ENCODE measurements at places on chromosomes 4 and X.

GRCh38 chr4:147731580-147732517 is at the start of gene ARHGAP10:
Gene ARHGAP10, plus strand, starts transcription at chr4:147732088. Its CDS starts 214 bp downstream, at chr4:147732302.
- DNase-seq, result peak; percentile 86

- peak; percentile 44 for DNase-seq
Observed at GRCh38 chrX:73448379-73448778, 1.5 kb downstream of the CDX4 start.

DNA sequence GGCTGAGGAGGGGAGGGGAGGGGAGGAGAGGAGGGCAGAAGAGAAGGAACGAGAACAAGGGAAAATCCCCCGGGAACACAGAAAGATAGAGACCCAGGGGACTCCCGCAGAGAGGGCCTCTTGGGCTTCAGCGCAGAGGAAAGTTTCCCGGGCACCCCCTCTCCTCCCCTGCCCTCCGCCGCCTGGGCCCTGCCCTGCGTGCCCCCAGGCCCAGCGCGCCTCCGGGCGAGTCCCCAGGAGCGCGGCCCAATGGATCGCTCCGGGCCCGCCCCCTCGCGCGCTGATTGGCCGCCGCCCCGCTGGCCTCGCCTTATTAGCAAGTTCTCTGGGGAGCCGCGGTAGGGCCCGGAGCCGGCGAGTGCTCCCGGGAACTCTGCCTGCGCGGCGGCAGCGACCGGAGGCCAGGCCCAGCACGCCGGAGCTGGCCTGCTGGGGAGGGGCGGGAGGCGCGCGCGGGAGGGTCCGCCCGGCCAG is at the start of gene MSX1:
Gene MSX1 (plus strand): TSS at position 341 of the 474 bp plus-strand sequence. CDS start 235 bp downstream, outside the sequence.
- peak; percentile 87 for DNase-seq

DNA sequence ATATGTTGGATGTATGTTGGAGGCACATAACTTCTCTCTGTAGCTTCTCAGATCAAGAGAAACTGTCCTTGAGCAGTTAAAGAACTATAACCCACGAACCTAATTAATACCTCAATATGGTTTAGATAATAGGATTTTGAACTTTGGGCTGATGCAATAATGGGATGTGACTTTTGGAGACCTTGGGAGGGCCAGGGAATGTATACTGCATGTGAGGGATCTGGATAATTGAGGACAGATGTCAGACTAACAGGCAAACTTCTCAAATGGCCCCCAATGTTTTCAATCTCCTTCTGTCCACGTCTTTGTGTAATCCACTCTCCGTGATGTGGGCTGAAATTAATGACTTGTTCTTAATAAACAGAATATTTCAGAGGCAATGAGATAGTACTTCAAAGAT is 202.2 kb upstream of the FAT4 start:
- no peak for DNase-seq

DNA sequence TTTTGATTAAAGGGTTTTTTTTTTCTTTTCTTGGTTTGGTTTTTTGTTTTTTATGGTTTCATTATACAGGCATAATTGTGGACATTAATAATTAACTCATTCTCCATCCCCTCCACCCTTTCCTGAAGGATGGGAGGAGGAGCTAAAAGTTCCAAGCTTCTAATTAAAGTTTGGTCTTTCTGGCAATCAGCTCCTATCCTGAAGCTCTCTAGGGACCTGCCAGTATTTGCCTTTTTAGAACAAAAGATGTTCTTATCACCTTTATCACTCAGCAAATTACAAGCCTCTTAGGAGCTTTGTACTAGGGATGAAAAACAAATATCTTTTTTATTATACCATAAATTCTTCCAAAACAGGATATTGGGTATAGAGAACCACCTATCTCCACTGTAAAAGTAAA is 589.8 kb downstream of the PDHA2 start:
- DNase-seq, result no peak

DNA sequence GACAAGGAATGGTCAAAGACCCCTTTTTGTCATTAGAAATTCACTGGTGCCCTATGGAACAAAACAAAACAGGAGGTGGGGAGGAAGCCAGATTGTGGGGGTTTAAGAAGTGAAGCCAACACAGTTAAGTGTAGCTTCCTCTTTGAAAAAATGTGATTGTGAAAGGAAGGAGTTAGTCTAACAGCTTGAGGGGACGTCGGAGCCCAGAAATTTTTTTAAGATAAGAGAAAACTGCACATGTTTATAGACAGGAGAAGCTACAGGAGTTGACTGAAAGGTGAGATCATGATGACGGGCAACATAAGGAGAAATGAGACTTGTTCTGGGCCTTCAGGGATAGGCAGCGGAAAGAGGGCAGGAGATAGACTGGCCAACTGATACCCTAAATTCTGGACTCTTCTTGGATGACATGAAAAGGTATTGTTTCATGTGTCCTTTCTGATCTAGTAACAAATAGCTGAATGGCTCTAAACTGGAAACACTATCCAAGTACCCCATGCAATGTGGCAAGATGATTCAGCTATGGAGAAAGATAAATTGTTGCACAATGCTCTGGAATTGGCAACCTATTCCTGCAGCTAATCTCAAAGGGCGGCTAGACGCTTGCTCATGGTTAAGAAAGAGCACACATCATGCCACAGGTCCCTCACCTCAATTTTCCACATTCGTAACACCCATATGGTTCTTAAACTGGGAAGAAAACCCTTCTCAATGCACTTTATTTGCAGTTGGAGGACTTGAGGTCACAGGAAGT is 3.7 kb upstream of the HDAC8 start:
- DNase-seq, result no peak

GRCh38 chr4:8085491-8086117 is 73.0 kb downstream of the ABLIM2 start:
- DNase-seq, result no peak

GRCh38 chr4:169603312-169603711 is 9.1 kb downstream of the NEK1 start:
- no peak for DNase-seq

- DNase-seq, result no peak
Observed at GRCh38 chr4:183499801-183500200, 5.1 kb upstream of the ING2 start.

- DNase-seq, result no peak
Observed at GRCh38 chr4:59094505-59094904, 1984.3 kb upstream of the IGFBP7 start.

DNA sequence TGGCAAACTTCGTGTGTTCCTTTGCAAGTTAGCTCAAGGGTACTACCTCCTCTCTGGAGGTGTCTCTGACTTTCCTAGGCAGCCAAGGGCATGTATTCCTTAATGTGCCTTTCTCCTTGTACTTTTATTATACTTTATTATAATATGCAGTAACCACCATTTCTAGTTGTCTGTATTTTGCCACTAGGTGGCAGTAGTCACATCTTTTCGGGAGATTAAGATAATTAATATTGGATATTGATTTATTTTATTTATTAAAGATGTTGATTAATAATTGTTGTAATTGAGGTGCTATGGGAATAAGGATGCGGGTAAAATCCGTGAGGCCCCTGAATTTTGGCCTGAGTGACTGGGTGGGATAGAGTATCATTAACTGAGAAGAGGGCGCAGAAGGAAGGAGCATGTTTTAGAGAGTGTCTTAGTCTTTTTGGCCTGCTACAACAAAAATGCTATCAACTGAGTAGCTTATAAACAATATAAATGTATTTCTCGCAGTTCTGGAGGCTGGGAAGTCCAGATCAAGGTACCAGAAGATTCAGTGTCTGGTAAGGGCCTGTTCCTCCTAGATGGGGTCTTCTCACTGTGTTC is 153.3 kb downstream of the TMEM164 start:
- no peak for DNase-seq

GRCh38 chr4:177315767-177316464 is 6.2 kb downstream of the NEIL3 start:
- DNase-seq, result no peak

DNA sequence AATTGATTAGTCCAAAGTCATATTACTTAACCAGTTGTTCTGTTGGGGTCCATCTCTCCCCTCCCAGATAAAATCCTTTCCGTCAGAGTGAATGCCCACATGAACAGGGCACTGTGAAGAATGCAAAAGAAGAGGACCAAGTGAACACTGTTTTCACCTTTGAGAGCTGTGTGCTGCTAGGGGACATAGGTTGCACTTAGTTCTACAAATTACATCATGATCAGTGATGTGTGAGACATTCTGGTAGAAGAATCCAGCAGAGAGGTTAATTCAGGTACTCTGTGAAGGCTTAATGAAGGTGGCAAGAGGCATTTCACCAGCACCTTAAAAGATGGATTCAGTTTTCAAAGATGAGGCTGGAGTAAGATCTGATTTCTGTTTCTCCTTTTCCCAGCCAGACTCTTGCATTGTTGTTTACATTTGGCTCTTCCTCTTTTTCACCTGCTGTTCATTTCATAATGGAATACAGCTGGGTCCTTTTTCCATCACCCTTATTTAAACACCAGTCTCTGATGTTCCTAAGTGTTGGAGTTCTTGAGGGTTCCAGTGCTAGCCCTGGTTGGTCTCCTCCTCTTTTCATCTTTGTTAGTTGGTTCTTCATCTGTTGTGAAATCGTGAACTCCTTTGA is 10.9 kb downstream of the GAB1 start:
- no peak for DNase-seq

DNA sequence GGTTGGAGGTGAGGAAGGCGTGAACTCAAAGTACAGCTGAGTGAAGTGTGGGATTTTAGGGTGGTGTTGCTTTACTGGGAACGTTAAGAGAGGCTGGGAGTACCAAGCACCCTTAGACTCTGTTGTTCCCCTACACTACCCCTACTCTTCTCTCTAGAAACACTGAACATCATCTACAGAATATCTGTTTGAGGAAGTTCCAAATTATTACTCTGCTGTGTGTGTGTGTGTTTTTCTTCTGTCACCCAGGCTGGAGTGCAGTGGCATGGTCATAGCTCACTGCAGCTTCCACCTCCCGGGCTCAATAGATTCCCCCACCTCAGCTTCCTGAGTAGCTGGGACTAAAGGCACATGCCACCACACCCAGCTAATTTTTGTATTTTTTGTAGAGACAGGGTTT is 76.7 kb upstream of the AP1S2 start:
- DNase-seq, result no peak

- DNase-seq, result no peak
Observed at GRCh38 chrX:69066966-69067525, 98.2 kb downstream of the PJA1 start.

DNA sequence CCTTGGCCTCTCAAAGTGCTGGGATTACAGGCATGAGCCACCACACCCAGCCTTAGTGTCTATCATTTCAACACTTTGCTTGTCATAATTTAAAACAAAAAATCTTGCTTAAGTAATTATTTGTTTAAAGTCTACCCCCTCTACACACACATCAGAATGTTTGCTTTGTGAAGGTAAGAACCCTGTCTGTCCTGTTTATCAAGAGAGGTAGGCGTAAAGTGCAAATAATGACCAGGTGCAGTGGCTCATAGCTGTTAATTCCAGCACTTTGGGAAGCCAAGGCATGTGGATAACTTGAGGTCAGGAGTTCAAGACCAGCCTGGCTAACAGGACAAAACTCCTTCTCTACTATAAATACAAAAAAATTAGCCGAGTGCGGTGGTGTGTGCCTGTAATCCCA is 326.7 kb upstream of the CLNK start:
- DNase-seq, result no peak

DNA sequence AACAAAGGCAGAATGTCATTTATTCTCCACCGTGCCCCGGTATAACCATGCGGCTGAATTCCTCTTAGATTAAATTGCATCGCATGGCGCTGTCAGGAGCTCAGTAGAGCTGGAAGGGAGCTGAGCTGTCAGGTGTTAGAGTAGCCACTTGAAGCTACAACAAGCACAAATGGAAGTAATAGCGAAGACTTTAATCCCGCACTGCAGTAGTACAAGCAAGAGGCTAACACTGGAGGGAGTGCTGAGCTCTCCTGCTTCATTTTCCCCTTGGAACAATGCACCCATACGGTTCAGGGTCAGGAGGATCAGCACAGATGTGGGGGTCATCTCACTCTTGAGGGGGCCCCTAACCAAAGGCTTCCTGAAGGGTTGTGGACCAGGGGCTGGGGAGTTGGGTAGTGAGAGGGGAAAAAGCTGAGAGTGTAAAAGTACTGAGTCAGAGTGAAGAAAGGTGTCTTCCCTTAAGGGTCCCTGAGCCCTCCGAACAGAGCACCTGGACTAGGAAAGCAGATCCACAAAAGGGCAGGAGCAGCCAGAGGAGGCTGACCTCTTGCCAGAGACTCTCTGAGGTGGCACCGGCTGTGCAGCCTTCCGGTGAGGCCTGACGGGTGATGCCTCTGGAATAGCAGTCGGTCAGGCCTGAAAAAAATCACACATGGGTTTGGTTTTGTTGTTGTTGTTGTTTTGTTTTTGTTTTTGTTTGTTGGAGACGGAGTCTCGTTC is 36.0 kb upstream of the CBR4 start:
- DNase-seq, result no peak

GRCh38 chr4:180500154-180500553 is 1743.0 kb upstream of the TENM3 start:
- DNase-seq, result no peak
